ENCODE measurements at places on chromosomes 1 and 21.

DNA sequence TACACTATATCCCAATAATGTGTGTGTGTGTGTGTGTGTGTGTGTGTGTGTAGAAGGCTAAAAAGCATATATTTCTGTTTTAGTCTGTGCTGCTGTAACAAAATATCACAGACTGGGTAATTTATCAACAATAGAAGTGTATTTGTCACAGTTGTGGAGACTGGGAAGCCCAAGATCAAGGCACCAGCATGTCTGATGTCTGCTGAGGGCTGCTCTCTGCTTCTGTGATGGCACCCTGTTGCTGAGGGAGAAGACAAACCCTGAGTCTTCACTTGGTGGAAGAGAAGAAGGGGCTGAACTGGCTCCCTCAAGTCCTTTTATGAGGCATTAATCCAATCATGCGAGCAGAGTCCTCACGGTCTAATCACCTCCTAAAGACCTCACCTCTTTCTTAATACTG lies 23.0 kb upstream of the RAB4A start:
- DNase-seq: no peak

GRCh38 chr1:29839726-29840125 lies 603.4 kb downstream of the PTPRU start:
- DNase-seq: no peak

- no peak for DNase-seq
Observed at GRCh38 chr1:203368624-203369451, 17.9 kb upstream of the FMOD start.

GRCh38 chr1:239854922-239855321 lies 236.8 kb upstream of the FMN2 start:
- no peak for DNase-seq

GRCh38 chr1:182952677-182953444 lies at the start of gene SHCBP1L:
TSS of gene SHCBP1L (minus strand) at chr1:182953166. CDS start at chr1:182953133, 33 bp downstream.
- DNase-seq: no peak

- peak; percentile 10 for DNase-seq
Observed at GRCh38 chr1:200958597-200958996, 63.9 kb downstream of the INAVA start.

GRCh38 chr21:29092102-29092959 lies 18.9 kb upstream of the CCT8 start:
- no peak for DNase-seq

GRCh38 chr1:62436039-62436465 lies 797 bp upstream of the USP1 start:
- DNase-seq: no peak

DNA sequence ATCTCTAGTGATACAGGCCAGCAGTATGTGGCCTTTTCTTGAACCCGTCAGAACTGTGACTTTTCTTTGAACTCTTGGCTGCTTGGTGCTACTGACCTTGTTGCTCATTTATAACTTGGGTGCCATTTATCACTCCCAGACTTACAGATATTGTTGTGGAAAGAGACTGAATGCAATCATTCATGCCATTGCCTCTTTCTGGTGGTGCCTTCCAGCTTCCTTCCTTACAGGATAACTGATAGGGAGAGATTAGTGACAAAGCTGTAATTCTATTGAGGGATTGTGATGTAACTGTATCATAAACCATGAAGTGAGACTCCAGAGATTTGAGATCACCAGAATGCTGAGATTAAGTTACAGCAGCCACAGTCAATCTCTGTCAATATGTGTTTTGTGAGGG lies 256.5 kb downstream of the USP25 start:
- DNase-seq: no peak

- peak; percentile 38 for DNase-seq
Observed at GRCh38 chr1:25198663-25199252, 33.5 kb downstream of the SYF2 start.

- no peak for DNase-seq
Observed at GRCh38 chr1:113935176-113935575, 6.1 kb downstream of the HIPK1 start.

DNA sequence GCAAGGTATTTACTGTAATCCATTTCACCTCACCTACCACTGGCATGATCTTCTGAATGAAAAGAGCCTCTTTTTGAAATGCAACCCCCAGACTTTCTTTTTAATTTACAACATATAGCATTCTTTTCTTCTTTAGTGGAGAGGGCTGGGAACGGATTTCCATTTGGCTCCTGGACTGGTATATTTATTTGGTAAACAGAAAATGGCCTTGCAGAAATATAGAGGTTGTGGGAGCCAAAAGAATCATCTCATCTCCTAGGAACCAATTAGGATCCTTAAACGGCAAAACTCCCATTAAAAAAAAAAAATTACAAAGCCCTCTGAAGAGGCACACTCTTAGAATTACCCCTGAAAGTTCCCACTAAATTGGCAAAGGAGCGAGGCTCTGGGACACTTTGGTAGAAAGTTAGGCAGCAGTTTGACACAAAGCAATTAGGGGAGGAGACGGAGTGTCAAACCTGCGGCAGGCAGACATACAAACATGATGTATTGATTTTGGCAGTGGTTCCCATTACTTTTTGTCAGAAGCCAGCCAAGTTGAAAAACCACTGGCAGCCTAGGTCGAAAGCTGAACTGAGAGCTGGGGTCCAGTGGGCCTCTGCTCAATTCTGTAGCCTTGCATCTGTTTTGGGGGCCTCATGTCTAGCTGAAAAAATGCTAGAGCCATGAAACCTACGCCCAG lies 135.1 kb upstream of the MAGI3 start:
- peak; percentile 55 for DNase-seq

DNA sequence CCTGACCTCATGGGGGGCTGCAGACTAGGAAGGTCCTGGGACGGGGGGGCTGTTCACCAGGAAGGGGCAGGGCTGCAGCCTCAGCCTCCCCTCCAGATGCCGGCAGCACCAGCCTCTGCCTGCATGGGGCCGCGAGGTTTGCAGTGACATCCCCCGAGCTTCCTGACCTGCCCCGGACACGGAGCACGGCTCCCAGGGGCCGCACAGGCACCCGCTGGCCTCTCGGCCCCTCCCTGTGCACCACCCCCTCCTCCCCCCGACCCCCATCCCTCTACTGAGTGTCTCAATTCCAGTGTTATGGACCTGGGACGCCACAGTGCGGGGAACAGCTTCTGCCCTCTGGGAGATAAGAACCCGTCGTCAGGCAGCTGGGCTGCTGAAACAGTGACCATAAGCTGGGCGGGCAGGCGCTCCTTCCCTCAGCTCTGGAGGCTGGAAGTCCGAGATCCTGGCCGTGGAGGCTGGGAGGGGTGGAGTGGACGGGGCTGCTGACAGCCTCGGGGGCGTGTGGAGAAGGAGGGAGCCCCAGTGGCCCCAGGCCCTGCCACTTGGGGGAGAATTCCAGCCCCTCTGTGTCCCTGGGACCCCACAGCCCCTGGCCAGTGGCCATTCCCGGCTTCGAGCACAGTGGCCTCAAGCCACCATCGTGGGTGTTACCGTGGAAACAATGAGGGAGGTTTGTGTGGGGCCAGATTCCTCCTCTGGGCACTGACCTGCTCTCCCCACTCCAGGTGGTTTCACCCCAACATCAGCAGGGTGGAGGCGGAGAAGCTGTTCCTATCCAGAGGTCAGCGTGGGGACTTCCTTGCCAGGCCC lies 11.6 kb downstream of the RNF223 start:
- no peak for DNase-seq

- no peak for DNase-seq
Observed at GRCh38 chr1:161166669-161167548, 683 bp downstream of the PPOX start.

- no peak for DNase-seq
Observed at GRCh38 chr1:168443899-168444298, 99.9 kb downstream of the XCL2 start.

DNA sequence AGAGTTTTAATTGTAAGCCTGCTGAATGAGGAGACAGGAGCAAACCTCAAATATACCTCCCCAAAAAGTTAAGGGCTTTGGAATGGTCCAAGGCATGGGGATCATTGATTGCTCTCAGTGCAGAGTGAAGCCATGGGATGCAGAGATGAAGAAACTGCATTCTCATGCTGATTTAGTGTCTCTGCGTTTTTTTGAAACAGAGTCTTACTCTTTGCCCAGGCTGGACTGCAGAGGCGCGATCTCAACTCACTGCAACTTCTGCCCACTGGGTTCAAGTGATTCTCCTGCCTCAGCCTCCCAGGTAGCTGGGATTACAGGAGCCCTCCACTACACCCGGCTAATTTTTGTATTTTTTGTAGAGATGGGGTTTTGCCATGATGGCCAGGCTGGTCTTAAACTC lies 99.3 kb upstream of the ETV3 start:
- no peak for DNase-seq

- DNase-seq: no peak
Observed at GRCh38 chr1:43436371-43436770, 17.4 kb downstream of the HYI start.

DNA sequence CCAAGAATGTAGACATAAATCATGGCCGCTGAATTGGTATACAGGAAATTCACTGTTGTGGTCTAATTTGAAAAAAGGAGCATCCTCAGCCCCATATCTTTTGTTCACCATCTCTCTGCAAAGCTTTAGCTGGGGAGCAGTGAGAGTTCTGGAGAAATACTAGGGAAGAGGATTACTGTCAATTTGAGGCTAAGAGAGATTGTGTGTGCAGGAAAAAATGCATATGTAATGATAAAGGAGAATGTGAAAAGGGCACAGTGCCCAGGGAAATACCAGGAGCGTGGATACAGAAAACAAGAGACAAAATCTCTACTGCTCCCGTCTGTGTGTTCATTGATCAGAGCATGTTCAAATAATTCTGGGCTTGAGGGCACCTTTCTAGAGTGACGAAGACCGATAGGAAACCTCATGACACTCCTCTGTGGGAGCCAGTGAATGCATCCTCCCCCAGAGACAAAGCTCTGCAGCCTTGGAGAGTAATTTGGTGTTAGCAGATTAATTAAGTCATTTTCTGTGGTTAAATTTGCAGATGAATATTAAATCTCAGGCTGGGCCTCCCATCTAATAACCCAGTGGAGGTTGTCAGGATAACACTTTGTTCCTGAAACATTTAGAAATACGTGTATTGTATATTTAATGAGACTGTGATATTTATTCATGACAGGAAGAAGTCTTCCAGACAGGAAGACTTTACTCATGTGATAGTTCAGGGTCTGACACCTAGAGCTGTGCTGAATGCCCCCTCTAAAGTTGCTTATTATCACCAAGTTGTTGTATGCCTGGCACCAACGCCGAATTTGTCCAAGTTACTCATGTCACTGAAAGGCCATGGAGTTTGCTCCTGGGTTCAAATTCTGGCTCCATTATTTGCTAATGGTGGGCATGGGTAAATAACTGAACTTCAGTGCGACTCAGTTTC lies 287.3 kb upstream of the SGIP1 start:
- no peak for DNase-seq

GRCh38 chr1:228882041-228882770 lies 146.9 kb downstream of the RHOU start:
- no peak for DNase-seq

DNA sequence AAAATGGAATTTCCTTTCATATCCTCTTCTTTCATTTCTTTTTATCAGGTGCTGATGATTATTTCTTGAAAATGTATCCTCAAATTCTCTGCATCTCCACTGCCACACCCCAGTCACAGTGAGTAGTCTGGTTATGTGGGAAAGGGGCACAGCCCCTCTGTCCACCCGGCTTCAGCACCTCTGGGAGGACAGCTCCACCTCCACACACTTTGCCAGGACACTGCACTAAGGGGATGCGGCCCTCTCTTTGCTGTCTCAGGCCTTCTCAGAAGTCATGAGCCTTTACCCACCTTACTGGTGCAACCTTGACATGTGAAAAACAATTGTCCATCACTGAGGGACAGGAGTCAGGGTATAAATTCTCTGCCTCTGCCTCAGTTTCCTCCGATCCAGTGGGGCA lies 433.1 kb downstream of the PCP4 start:
- no peak for DNase-seq

DNA sequence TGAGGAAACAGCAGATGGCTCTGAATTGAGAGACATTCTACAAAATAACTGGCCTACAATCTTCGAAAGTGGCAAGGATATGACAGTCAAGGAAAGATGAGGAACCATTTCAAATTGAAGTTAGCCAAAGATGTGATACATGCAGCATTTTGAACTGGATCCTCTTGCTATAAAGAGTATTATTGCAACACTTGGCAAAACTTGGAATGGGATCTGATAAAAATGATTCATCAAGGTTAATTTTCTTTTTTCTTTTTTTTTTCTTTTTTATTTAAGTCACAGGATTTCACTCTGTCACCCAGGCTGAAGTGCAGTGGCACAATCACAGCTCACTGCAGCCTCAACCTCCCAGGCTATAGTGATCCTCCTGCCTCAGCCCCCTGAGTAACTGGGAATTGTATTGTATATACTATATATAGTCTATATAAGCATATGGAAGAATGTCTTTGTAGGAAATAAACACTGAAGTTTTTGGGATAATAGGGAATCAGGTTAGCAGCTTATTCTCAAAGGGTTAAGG lies 49.8 kb upstream of the GJA8 start:
- DNase-seq: no peak

DNA sequence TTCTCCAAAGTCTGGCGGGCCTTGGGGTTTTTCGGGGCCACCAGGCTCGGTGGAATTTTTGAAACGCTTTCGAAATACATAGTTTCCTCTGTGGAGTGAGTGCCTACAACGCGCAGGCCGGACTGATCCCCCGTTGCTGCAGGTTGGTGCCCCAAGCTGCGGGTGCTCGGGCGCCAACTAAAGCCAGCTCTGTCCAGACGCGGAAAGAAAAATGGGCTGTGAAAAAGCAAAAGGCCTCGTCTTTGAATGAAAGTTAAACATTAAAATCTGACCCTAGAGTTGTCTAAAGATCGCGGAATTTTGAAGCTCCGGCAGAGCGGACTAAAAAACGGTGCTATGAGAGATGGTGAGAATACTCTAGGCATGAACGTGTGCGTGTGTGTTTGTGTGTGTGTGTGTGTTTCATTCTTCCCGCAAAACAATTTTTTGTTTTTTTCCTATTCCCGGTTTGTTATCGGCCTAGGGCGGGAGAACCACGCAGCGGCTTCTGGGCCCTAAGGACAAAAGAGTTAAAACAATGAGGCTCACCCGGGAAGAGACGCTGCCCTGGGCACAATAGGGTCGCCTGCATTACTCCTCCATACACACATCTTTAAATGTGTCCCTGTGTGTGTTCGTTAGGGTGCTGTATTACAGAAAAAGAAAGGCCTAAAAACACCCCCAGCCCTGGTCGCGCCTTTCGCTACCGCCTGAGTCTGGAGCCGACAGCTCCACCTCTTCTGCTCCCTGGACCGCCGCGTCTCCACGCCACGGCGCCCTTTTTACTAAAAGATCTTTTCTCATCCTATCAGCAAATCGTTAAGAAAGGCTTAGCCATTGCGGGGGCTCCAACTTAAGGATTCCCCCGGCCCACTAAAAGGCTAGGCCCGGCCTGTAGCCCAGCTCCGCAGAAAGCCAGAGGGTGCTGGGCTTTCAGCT lies 3.2 kb downstream of the TBX15 start:
- DNase-seq: no peak

- no peak for DNase-seq
Observed at GRCh38 chr1:38129971-38130370, 83.4 kb upstream of the POU3F1 start.

All from pancreas (tissue), 10 donors.